ENCODE measurements at places on chromosomes 4 and X.
A peak's percentile ranks its signal among the peaks of the same experiment; 100 is the strongest.

GRCh38 chr4:87738483-87738882 lies 60.9 kb upstream of the IBSP start:
- no peak for DNase-seq

DNA sequence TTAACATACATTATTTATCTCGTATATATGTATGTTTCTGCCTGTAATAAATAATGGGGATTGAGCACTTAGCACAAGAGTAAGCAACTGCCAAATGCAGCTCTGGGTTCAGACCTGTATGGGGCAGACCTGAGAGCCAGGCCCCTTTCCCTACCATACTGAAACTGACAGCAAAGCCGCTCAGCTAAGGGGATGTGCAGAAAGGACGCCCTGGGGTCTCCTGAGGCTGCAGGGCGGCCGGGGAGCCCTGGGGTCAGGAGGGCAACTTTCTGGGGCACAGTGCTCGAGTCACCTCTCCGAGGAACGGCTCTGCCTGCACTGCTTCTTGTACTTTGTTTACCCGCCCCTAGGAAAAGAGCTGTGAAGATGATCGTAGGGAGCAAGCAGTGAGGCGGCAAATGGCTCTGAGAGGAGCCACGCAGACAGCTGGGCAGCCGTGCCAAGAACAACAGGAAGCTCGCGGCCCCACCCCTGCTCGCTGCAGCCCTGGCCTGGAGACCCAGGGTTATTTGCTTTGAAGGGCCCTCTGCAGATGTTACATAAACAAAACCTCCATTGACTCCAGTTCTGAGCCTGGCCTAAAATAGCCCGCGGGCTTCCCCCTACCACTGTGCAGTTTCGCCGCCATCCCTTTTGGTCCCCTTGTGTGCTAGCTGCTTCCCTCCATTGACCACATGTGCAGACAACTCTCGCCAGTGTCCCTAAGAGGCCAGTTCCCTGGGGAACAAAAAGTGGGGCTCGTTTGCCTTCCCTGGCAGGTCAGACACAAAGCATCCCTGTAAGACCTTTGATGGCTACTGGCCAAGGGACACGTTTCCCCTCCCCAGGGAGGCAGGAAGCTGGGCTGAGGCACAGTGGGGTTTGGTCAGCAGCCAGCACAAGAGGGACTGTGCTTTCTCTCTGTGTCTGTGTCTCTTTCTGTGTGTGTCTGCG lies 111.3 kb upstream of the LNX1 start:
- DNase-seq: peak; percentile 22

GRCh38 chr4:834368-835147 lies 8.6 kb upstream of the CPLX1 start:
- no peak for DNase-seq

DNA sequence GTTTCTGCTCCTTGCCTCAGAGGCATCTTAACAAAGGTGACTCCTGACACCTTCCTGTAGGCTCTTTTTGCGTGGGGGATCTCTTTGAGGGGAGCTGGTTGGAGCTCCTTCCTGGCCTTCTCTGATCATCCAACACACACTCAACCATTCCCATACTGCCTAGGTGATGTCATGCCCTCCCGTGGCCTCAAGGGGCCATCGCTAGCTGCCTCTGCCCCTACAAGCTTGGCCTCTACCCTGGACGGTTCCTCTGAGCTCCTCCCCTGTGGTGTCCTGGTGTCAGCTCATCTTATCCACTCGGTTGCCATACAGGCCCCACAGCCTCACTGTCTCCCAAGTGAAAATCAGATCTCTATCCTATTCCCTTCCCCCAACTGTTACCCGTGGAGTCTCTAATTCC lies 13.7 kb upstream of the ZNF185 start:
- no peak for DNase-seq

GRCh38 chr4:16532240-16532970 lies 306.1 kb upstream of the TAPT1 start:
- DNase-seq: no peak

DNA sequence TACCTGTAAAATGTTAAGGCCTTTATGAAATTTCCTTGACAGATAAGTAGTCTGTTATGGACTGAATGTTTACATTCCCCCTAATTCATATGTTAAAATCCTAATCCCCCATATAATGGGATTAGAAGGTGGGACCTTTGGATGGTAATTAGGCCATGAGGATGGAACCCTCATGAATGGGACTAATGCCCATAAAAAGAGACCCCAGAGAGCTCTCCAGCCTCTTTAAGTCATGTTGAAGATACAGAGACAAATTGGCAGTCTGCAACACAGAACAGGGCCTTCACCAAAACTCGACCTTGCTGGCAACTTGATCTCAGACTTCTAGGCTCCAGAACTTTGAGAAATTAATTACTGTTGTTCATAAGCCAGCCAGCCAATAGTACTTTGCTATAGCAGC lies 1344.5 kb upstream of the PCDH7 start:
- DNase-seq: no peak

DNA sequence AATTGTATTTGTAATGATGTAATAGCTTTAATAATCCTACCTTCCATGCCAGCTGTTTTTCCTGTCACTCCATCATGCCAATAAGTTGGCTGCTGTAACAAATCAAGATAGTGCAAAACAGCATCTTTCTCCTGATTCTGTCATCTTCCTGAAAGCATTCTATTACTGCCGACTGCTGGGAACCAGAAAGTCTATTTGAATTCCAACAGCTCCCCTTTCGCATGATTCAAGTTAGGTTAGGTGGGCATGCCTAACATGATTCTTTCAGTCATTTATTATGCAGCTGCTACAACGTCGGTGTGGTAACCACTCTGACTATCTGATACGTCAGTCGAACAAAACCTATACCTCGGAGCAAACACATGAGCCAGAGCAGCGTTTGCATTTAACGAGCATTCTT lies 127.9 kb upstream of the DMD start:
- DNase-seq: no peak

- no peak for DNase-seq
Observed at GRCh38 chrX:9676738-9677097, 88.9 kb downstream of the GPR143 start.

DNA sequence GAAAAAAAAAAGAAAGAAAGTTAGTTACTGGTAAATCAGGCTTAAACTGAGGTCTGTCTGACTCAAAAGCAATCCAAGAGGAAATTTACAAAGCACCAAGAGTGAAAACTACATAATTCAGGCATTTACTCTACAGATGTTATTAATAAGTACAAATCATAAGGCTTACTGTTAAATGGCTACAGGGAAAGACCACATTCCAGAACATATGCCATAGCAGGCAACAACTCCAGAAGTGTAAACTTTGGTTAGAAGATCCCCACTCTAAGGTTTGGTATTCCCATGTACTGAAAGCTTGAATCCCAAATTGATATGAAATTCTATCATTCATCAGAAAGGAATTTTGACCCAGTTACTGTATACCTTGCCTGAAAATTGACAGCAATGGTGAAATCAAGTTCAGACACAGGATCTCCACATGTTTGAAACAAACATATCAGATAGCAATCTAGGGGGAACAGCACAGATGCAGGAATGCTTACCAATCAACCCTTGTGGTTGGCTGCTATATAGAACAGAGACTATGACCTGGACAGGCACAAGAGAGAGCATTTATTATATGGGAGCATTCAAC lies 6.6 kb downstream of the USP26 start:
- no peak for DNase-seq

- no peak for DNase-seq
Observed at GRCh38 chr4:126051689-126052424, 737.1 kb downstream of the FAT4 start.

DNA sequence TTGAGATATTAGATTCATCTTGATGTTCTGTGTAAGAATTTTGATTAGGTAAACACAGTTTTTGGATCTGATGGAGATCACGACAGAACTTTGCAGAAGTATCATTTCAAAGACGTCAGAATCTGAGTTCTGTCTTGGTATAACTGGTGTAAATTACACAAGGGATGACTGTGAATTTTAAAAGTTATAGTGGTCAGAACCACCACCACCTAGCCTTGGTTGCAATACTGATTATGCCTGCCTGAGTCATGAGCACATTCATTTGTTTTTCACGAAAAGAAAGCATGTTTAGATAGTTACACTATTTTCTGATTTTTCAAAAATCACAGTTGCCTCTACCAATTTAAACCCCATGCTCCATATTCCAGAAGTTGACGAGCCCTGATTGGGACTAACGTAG lies 54.8 kb downstream of the ZFX start:
- DNase-seq: no peak

GRCh38 chrX:111020283-111020682 lies 75.7 kb upstream of the PAK3 start:
- DNase-seq: no peak

DNA sequence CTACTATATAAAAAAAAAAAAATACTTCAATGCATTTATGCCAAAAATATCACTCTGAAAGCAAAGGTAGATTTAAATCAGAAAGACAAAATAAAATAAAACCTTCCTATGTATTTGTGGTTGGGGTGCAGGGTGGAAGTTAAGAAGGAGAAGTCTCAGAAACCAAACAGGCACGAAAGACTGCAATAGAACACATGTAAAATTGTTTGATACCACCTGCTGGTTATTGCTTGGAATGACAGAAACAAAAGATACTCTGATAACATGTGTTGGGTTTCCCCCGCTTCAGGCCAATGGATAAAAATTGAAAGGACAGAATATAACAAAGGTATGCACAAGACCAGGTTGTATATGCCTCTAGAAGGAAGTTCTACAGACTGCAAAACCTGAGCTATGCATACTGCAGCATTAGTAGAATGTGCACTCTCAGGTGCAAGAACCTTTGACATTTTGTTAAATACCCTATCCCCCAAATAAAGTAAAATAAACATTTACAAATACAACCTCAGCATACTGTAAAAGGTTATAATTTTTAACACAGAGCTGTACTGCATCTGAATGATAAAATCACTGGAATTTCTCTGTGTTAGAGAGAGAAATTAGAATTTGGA lies 118.8 kb downstream of the GABRA2 start:
- no peak for DNase-seq

- DNase-seq: no peak
Observed at GRCh38 chr4:145934434-145935047, 4.1 kb downstream of the ZNF827 start.

DNA sequence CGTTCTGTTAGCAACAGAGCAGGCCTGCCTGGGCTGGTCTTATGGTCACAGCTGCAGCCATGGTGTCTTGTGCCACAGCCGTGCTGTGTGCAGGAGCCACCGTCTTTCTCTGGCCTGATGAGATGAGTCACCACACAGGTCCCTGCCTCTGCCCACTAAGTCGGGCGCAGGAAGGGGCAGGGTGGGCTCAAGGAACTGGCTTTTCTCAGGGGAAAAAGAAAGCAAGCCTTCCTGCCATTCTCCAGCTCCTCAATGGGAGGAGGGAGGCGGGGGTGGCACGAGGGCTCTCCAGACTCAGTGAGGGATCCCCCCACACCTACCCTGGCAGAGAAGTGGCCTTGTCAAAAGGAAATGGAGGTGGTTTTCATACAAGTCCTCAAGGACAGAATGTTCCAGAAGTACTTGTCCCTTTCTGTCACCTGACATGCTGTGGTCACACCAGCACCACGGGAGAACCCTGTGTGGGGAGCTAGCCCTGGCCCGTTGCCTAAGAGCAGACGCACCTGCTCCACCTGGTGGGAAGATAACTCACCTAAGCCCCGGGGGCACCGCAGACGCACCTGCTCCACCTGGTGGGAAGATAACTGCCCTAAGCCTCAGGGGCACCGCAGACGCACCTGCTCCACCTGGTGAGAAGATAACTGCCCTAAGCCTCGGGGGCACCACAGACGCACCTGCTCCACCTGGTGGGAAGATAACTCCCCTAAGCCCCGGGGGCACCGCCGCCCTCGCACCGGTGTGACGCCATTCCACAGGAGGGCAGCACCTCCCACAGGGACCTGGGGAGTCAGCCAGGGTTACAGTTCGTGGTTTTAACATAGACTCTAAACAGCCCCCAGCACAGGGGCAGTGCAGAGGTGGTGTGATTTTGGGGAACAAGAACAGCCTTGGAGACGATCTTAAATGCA lies 18.5 kb downstream of the UVSSA start:
- no peak for DNase-seq

DNA sequence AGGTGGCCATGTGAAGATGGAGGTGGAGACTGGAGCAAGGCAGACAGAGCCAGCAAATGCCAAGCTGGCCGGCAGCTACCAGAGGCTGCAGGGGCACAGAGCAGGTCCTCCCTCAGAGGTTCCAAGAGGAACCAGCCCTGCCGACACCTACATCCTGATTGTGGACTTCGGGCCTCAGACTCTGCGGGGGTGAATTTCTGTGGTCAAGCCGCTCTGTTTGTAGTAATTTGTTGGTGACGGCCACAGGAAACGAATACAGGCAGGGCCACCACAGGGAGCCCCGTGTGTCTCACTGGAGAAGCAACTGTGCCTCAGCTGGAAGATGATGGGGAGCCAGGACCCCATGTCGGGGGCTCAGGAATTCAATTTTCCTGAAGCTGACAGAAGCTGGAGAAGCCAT lies 28.3 kb downstream of the ZFYVE28 start:
- no peak for DNase-seq

DNA sequence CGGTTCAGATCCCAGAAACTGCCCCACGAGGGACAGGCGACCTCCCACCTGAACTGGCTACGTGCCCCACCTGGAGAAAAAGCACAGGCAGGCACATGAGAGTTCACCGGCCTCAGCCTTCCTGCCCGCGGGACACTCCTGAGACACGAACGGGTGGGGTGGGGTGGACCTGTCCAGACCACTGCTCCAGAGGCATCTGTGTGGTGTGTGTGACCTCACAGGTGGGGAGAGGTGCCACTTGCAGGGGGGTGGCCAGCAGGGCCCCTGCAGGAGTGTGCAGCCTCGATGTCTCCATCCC lies 18.5 kb downstream of the NELFA start:
- no peak for DNase-seq

DNA sequence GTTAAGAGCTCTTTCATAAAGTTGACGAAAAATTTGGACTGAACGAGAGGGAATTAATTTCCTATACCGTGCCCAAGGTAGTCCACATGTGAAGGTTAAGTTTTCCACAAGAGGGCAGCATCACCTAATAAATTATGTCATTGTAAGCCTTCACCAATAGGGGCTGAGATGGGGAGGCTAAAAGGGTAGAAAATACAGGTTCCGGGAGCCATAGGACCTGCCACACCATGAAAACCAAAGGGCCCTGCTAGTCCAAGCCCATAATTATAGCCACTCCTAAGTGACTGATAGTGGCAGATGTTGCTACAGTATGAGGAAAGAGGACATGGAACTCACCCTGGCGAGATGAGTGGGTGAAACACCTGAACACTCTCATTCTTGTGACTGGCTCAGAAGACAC lies 122.2 kb downstream of the SHROOM4 start:
- DNase-seq: no peak

DNA sequence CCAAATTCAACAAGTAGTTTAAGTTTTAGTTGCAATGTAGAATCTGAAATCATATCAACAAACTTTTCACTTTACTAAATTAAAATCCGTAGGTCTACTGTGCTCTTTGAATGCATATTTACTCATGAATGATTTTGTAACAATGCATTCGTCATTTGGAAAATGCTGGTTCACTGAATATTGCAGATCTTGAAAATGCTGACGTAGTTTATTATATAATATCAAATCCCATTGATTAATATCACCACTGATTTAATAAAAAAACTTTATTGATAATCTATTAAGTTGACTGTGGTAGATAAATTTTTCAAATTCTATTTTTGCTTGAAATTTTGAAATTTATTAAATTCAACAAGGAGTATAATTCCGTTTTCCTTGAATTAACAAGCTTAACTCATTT lies 540.0 kb downstream of the GRID2 start:
- DNase-seq: no peak
